Stimulated activated CD8-positive, alpha-beta memory T cell treated with anti-CD3 and anti-CD28 coated beads, Interleukin-4, amount 100 ng/mL, for 4 hours (primary cell): ENCODE measurements at places on chromosomes 1 and 21.

DNA sequence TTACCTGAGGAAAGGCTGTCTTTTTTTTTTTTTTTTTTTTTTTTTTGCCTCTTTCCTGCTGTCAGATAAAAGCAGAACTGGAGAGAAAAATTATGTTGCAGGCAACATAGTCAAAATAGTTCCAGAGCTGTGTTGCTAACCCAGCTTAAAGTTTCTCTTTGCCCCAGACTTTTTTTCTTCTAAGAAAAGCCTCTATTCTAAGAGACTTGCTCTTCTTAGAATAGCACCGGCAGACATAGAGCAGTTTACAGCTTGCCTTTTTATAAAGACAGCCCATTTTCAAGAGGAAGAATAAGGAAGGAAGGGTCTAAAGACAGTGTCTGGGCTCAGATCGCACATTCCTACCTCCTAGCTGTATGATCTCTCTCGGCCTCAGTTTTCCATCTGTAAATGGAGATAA is 88.7 kb downstream of the TENT5C start:
- no peak for DNase-seq

- no peak for DNase-seq
Measured at GRCh38 chr1:83548311-83548710, 450.6 kb downstream of the TTLL7 start.

- no peak for DNase-seq
Measured at GRCh38 chr1:154334079-154335024, 9.0 kb downstream of the ATP8B2 start.

DNA sequence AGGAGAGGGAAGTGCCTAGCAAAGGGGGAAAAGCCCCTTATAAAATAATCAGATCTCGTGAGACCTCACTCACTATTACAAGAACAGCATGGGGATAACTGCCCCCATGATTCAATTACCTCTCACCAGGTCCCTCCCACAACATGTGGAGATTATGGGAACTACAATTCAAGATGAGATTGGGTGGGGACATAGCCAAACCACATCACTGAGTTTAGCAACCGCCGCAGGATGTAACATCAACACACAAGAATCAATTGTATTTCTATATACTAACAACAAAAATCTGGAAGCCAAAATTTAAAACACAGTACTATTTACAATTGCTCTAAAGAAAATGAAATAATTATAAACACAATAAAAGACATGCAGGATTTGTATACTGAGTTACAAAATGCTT is 21.9 kb downstream of the DIRAS3 start:
- no peak for DNase-seq

DNA sequence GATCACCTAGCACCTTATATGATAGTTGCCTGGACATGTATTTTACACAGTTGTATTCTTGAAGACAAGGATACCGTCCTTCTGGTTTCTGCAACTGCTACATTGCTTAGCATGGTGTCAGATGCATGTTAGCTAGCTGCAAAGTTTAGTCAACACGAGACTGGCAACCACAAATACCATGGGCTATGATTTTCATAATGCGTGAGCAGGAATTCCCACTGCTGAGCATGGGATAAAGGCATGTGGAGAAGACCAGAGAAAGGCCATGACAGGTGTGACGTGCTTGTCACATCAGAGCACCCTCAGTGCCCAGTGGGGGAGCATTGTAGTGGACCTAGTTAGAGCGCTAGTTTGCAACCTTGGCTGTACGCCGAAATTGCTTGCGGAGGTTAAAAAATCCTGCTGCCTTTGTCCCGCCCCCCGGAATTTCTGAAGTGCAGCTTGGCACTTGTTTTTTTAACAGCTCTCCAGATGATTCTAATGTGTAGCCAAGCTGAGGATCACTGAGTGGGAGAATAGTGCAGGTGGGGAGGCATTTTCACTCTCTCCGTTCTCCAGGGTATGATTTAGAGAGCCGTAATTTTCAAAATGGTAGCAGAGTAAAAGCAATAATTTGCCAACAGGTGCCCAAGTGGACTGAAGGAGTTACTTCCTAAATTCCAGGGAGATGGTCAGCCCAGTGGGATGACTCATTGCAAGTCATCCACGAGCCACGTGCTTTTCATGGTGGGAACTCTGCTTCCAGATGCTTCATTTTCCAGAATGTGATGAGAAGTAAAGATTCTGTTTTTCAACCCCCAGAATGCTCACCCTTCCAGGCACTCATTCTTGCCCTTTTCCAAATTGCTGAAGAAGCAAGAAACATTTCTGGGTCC is 81.0 kb downstream of the CNIH3 start:
- DNase-seq = no peak

DNA sequence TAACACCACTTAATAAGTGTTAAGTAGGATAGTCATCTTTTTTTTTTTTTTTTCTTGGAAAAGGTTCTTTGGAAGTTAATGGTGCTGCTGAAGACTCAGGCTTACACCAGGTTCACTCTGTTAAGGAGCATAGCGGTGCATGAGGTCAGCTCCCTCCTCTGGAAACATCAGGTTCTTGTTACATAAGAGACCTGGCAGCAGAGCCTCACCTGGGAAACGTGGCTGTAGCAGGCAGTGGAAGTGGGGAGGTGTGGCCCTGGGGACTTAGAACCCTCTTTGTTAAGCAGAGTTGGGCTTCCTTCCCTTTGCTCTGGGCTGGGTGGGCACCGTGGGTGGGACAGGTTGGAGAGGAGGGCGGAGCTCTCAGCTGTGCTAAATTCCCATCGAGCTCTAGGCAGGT is 104.1 kb downstream of the CNIH3 start:
- no peak for DNase-seq

- no peak for DNase-seq
Measured at GRCh38 chr21:42518626-42519025, 5.0 kb downstream of the SLC37A1 start.

DNA sequence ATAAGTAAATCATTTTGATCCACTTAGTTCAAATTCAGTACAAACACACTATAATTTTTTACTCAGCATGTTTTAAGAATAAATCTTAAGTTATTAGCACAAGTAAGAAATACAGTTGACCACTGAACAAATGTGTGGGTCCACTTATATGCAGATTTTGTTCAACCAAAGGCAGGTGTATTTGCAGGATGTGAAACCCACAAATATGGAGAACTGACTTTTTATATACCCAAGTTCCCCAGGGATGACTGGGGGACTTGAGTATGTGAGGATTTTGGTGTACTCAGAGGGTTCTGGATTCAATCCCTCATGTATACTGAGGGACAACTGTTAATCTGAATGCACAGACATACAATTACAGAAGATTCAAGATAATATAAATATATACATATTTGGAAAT is 25.7 kb upstream of the ERICH3 start:
- DNase-seq = no peak

GRCh38 chr1:244634546-244634945 is 18.4 kb upstream of the DESI2 start:
- DNase-seq = no peak

- no peak for DNase-seq
Measured at GRCh38 chr1:153663211-153663610, 4.7 kb downstream of the SNAPIN start.

- no peak for DNase-seq
Measured at GRCh38 chr1:113147073-113147625, 74.2 kb downstream of the LRIG2 start.

DNA sequence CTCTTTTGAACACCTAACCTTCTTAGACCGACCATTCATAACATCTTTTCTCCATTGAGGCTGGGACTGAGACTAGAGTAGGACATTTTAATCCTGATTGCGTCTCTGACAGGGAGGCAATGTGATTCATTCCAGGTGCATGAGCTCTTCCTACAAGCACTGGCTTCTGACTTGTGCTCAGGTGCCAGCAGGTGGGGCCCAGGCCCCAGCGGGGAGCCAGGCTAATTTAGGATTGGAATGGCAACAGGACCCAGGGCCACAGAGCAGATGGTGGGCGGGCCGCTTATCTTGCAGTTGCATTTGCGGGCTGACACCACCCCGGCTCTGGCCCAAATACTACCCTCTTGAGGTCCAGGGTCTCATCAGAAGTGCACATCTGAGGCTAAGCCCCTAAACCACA is 4.1 kb downstream of the GPA33 start:
- DNase-seq = no peak

- no peak for DNase-seq
Measured at GRCh38 chr1:181310560-181310959, 172.8 kb upstream of the CACNA1E start.

GRCh38 chr1:107184888-107185287 is 44.0 kb downstream of the NTNG1 start:
- DNase-seq = no peak

GRCh38 chr1:172244865-172245264 is 175.6 kb upstream of the C1orf105 start:
- DNase-seq = no peak

- peak; percentile 99 for DNase-seq
Measured at GRCh38 chr1:8878698-8879463, 395 bp upstream of the ENO1 start.

DNA sequence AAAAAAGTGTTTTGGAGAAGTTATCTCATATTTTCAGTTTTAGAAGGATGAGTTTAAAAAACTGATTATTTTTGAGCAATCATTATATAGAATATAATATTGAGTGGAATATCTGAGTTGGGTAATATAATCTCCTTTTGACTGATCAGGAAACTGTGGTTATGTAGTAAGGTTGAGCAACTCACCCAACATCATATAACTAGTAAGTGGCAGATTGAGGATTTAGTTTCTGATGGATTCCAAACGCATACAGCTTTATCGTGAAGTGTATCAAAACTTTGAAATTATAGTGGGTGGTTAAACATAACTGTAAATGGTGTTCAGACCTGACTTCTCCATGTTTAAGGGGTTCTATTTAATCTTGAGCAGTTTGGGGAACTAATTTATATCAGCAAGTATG is 98.6 kb downstream of the OLFM3 start:
- no peak for DNase-seq

DNA sequence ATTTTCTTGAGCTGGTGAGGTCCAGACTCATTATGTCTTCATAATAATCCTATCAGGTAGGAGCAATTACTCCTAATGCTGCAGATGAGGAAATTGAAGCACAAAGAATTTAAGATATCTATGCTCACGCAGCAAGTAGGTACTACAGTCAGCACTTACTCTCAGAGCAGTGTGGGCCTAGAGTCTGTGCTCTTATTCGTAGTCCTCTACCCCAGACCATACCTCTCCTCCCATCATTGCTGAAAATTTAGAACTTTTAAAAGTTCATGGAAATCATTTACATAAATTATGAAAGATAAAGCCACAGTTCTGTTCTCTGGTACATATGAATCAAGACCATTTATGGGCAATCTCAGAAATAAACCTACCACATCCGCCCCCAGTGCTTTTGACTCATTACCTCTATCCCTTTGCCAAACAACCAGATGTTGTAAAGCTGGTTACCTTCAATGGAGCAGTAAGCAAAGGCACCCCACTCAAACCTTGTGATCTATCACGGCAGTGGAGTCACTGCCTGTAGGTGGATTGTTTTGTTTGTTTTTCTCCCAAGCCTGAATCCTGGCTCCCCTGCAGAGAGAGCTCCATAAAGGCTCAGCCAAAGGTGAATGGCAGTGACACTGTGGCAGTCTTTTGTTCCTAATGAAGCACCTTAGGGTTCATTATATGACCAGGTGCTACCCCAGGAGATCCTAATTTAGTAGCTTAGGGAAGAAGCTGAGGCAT is 20.9 kb upstream of the MAN1A2 start:
- no peak for DNase-seq

DNA sequence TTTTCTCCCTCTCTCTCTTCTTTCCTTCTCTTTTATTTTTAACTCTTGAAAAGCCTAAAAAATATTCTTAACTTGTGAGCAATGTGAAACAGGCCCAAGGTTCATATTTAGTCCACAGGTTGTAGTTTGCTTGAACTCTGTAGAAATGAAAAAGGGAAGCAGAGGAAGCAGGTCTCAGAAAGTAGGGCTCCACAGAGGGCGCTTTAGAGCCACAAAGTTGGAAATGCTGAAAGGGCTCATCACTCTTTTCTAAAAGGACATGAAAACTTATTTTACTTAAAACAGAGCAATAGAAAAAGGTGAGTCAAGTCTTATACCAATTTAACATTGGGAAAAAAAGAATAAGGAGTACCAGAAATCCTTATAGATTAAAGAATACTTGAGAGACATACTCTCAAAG is 247.0 kb downstream of the USP25 start:
- no peak for DNase-seq

DNA sequence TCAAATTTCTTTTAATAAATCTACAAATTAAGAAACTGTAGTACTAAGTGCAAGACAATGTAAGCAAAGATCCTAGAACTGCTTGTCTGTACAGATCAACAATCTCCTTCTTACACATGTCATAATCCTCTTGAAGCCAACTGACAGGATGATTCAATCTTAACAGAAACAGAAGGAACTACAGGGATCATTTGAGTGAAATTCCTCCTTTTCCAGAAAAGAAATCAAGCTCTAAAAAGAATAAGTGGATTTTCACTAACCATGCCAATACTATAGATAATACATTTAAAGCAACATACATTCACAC is 53.2 kb downstream of the RAB3GAP2 start:
- no peak for DNase-seq

DNA sequence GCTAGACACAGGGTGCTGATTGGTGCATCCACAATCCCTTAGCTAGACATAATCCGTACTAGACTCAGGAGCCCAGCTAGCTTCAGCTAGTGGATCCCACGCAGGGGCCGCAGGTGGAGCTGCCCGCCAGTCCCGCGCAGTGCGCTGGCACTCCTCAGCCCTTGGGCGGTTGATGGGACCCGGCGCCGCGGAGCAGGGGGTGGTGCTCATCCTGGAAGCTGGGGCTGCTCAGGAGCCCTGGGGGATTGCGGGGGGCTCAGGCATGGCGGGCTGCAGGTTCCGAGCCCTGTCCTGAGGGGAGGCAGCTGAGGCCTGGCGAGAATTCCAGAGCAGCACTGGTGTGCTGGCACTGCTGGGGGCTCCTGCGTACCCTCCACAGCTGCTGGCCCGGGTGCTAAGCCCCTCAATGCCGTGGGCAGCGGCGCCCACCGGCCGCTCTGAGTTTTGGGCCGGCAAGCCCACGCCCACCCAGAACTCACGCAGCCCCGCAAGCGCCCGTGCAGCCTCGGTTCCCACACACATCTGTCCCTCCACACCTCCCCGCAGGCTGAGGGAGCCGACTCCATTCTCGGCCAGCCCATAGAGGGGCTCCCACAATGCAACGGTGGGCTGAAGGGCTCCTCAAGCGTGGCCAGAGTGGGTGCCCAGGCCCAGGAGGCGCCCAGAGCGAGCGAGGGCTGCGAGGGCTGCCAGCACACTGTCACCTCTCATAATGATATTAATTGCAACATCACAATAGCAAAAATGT is 87.4 kb downstream of the CRB1 start:
- DNase-seq = no peak

- DNase-seq = no peak
Measured at GRCh38 chr1:166237675-166238074, 70.9 kb upstream of the FAM78B start.
